Activated T-cell treated with anti-CD3 and anti-CD28 coated beads for 1 hour (primary cell): ENCODE measurements at places on chromosomes 2 and 18.

GRCh38 chr18:10209302-10209701, 245.1 kb upstream of the APCDD1 start:
- no peak for DNase-seq

DNA sequence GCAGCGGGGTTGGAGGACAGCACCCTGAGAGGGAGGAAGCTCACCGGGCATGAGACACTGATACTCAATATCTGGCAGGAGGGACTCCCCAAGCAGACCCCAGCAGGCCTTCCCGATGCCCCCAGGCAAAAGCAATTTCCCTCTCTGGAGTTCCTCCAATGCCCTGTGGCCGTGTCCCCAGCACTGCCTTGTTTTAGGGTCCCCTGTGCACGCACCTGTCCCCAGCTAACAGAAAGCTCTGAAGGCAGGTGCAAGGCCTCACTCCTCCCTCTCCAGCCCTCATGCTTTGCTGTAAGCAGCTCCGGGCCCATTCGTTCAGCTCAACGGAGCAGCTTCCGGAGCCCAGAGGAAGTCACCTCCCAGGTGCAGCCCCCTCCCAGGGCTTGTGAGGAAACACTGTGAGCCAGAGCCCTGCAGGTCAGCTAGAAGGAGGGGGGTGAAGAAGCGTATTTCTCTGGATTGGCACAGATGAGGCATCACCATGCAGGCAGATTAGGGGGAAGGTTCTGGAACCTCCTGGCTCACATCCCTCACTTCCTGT, 50.3 kb upstream of the ID2 start:
- DNase-seq = no peak

DNA sequence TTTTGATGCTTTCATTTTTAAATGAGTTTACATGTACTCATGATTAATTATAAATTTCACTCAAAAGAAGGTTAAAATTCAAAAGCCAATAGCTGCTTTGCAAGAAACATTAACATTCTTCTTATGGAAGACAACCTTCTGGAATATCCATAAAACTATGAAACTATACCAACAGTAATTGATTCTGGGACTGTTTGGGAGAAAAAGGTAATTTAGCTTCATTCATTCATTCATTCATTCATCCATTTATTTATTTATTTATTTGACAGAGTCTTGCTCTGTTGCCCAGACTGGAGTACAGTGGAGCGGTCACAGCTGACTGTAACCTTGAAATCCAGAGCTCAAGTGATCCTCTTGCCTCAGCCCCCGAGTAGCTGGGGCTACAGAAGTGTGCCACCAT, 110.3 kb downstream of the NBAS start:
- DNase-seq = no peak

- no peak for DNase-seq
These were observed 102.7 kb downstream of the UBE2E3 start for GRCh38 chr2:181083140-181083539.

GRCh38 chr2:164574931-164575330, 46.4 kb downstream of the GRB14 start:
- DNase-seq = no peak

DNA sequence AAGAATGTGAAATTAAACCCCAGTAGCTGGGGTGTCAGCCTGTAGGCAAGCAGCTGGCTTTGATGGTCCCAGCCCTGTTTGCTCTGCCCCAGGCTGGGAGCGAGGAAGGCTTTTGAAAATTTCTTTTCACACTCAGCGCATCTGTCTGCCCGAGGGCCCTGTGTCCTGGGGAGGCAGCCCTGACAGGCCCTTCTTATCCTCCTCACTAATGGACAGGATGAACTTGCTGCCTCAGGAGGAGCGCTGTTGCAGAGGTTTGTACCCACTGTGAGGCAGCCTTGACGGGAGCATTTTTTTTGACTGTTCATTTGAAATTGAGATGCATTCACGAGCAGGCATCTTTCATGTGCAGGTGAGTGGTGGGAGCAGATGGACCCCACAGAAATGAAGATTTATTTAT, 62.4 kb downstream of the SERPINB8 start:
- DNase-seq = no peak

DNA sequence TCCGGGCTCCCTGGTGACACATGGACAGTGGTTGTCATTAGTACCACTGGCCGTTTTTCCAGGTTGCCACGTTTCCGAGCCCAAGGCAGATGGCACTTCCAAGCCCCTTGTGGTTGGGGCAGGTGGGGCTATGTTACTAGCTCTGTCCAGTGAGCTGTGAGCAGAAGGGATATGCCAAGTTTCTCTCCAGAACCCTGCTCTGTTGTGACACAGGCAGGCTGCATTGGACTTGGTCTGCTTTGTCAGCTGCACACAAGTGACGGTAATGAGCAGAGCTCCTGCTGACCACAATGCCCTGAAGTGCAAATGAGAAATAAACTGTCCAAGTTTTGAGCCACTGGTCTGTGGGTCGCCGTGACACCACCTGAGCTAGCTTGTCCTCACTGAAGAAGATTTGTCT, 118.8 kb downstream of the GYPC start:
- DNase-seq = no peak

GRCh38 chr18:64091526-64091925, 57.4 kb downstream of the LINC00305 start:
- DNase-seq = no peak

GRCh38 chr2:39665811-39666490, at the start of gene TMEM178A:
Gene TMEM178A (plus strand): TSS chr2:39665917. CDS start chr2:39665975, 58 bp downstream.
- DNase-seq = no peak
